ENCODE measurements at places on chromosomes 5 and 9.
A peak's percentile ranks its signal among the peaks of the same experiment; 100 is the strongest.

GRCh38 chr9:15642369-15642962 lies 89.6 kb downstream of the CCDC171 start:
- DNase-seq, result peak; percentile 13

DNA sequence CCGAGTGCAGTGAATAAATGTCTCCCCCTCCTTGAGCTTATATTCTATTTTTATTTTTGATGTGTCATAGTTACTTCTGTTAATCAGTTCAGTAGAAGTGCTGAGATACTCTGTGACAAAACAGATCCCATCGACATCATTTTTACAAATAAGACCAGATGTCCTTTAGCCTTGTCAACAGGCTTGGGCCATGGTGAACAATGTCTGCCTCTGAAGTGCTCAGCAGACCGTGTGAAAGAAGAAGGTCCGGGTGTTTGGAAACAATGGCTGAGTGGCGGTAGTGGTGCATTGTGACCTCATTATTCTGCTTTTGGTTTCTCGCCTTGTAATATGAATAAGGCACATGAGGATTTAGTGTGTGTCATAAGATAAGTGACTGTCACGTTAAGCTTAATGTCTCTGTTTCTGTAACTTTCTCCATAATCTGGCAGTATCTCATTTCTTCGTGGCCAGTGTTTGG lies 71.2 kb downstream of the SYK start:
- DNase-seq, result no peak

- no peak for DNase-seq
These were observed 216.0 kb downstream of the NR3C1 start for GRCh38 chr5:143187495-143187894.

DNA sequence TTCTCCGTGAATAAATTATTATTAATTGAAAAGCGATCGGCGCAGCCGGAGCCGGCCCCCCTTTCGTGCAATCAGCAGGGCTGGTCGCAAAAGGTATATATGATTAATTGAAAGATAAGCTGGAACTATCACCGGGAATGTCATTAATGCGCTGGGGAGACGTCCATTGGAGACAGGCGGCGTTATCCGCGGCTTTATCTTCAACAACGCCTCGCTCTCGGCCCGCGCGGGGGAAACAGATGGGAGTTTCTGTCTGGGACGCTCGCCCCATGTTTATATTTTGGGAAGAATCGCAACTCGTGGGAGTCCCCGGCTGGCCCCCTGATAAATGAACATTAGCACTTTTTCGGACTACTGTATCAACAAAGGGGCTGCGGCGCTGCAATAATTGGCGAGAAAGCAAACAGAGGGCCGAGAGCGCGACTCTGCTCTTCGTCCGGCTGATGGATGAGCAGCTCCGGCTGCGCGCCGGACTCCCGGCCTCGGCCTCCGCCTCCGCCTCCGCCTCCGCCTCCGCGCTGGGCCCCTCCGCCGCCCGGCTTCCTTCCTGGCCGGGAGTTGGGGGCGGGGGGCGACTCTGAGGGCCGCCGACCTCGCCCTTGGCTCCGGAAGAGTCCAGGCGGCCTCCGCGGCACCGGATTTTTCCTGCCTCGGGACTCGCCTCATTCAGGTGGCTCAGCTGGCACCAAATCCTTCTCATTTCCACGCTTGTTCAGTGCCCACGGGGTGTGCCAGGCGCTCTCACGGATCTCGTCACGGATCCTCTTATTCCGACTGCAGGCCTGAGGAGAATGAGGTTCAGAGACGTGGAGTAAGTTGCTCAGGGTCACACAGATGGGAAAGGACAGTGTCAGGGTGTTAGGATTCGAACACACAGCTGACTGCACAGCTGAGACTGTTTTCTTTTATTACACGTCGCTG lies 3.6 kb upstream of the NKX2-5 start:
- DNase-seq, result no peak

GRCh38 chr9:90808890-90809685 lies 7.5 kb downstream of the SYK start:
- DNase-seq, result no peak

GRCh38 chr9:72527801-72528195 lies 6.4 kb downstream of the TMC1 start:
- no peak for DNase-seq

DNA sequence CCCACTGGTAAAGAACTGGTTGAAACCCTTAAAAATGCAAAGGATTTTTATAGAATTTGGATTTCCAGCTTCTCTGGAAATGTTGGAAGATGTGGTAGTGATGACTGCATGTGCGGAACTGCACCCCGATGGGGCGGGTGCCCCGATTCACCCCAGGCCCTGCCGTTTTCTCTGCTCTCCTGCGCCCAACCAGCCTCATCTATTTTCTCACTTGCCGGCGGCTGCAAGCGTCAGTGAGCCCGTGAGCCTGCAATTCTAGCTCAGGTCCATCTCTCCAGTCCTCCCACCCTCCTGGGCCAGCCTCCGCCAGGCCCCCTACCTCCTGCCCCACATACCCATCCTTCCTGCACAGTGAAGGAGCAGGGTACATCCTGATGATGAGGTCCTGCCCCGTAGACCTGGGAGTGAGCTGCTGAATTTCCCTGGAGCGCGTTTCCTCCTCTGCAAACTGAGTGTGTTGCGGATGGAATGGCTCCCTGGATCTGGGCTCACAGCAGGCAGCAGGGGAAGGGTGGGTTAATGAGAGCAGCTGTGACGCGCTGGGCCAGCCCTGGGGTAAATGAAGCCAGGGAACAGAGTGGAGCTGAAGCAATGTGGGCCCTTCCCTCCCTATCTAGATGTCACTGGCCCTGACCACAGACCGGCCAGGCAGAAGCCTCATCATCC lies 45.9 kb upstream of the PHYKPL start:
- DNase-seq, result no peak

DNA sequence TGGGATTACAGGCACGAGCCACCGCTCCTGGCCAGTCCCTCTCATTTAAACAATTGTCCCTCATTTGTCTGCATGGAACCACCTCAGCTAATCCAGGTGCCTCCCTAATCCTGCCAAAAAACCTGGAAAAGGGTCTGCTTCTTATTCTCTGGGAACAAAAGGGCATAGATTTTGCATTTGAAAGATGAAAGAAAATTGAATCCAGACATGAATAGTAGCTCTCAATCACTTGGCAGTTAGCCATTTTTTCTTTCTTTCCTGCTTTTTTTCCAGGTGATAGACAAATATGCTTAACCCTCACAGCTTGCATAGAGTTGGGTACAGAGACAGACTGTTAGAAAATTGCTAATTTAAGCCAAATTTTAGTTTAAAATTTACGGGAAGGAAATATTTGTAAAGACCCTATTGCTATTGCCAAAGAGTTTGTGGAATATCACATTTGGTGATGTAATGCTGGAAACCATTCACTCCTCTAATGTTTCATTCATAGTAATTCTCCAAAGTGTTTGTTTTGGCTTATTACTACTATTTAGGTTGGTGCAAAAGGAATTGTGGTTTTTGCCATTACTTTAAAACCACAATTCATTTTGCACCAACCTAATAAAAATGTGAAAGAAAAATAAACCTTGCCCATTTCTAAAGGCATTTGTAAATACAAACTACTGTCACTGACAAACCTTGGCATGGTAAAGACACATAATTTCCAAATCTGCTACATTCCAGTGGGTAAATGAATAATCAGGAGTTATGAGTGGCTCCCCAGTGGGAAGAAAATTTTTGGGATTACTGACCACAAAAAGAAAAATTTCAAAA lies 80.5 kb upstream of the JAK2 start:
- no peak for DNase-seq

DNA sequence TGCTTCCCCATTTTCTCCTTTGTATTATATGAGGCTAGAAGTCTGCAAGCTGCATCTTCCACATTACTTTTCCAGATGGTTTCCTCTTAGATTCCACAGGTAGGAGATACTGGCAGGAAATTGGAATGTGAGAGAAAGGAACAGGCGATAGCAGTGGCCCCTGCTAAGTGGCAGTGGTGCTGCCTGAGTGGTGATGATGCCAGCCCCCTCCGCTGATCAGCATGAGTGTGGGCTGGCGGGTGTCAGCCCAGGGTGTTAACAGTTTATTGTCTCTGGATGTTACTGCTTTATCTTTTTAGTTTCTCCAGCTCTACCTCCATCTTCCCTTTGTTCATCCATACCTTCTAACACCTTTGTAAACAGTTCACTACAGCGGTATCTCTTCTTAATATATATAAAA lies 13.2 kb downstream of the PDE8B start:
- DNase-seq, result no peak

GRCh38 chr9:120507936-120508510 lies 71.9 kb downstream of the CDK5RAP2 start:
- DNase-seq, result no peak

- DNase-seq, result no peak
These were observed 101.8 kb upstream of the TAF11L2 start for GRCh38 chr5:17396247-17396646.

DNA sequence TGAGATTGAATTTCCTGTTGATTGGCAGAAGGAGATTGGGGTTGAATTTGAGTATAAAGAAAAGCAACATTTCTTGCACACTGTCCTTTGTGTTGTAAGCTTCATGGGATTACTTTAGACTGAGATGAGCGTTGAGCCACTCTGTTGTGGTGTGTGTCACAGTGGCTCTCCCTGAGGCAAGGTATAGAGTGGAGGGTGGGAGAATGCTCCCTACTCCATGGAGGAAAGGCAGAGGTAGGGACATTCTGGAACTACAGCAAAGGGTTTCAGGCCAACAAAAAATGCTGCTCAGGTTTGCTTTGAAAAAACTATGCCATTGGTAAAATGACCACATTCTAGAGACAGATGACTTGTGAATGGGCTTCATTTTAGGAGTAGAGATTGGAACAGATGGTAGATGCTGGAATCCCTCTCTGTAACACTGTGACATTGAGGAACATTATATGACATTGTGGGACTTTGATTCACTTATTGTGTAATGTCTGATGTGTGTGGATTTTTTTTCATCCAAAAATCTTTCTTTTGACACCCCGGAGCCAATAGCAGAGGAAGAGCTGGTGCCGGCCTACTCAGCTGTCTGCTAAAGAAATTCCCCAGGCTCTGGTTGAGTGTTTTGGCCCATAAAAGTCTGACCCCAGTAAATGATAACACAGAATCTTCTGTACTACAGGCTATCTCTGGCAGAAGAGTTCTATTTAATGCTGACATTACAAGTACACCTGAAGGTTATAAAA lies 6.2 kb upstream of the CEP120 start:
- DNase-seq, result no peak

DNA sequence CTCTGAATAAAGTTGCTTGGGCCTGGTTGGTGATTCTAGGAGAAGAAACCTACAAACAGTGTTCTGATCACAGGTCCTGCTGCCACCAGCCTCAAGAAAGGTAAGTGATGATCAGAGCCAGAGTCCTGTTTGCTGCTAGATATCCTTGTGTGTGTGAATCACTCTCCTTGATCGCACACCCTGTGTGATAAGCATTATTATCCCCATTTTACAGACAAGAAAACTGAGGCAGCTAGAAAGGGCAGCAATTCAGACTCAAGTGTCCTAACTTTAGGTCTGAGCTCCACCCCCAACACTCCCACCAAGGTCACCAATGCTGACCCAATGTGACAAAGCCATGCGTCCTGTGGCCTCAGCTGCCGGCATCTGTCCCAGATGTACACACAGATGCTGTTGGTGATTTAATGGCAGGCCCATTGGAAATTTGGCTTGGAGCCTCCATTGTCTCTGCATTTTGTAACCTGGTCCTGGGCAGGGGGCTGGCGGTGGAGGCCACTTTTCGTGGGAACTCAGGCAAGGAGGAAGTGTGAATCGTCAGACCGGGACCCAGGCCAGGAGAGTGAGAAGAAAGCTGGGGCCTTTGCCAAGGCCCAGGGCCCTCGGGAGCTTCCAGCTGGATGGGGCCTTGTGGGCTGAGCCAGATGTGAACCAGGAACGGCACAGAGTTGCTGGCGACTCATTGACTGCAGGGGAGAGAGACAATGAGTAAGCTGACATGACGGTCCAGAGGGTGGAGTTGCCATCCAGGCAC lies 29.8 kb upstream of the GGTA1 start:
- peak; percentile 51 for DNase-seq

GRCh38 chr5:89948977-89949376 lies 460.6 kb downstream of the CETN3 start:
- no peak for DNase-seq

GRCh38 chr9:100020121-100020795 lies 78.5 kb downstream of the ERP44 start:
- DNase-seq, result peak; percentile 39

GRCh38 chr9:91825422-91825821 lies 124.6 kb downstream of the ROR2 start:
- DNase-seq, result no peak

DNA sequence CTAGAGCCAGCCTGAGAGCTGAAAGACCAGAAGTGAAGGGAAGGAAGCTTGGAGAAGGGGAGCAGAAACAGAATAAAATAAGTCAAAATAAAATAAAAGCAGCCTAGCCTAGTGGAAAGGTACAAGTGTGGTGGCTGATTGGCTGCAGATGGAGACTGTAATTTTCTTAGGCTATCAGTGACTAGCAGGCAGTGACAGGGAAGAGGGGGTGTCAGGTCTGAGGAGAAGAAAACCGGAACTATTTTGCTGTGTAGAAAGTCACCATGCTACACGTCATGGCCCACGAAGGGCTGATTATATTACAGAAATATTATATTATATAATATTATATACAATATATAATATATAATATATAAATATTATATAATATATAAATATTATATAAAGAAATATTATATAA lies 98.1 kb upstream of the TAF11L2 start:
- DNase-seq, result no peak

GRCh38 chr9:571066-571465 lies 270.4 kb upstream of the DMRT1 start:
- DNase-seq, result no peak

GRCh38 chr5:41754857-41755256 lies 115.4 kb downstream of the OXCT1 start:
- DNase-seq, result peak; percentile 3

DNA sequence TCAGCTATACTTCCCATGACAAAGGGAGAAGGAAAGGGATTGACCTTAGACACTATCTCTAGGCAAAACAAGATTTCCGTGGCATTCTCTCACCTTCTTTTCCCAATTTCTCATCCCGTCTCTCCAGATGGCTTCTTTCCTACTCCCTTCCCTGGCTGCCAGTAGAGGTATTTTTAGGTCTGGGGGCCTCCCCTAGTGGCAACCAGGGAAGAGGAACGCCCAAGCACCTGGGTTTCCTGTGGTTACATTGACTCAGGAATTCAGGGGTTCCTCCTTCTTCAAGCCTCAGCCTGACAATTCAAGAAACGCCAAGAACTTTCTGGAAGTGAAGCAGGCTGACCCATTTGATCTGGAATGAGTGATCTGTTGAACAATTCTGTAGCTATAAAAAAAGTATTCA lies 111.5 kb upstream of the OSMR start:
- no peak for DNase-seq

- DNase-seq, result no peak
These were observed 71.5 kb downstream of the FREM1 start for GRCh38 chr9:14838701-14839100.

Measured in COLO829 (cell line).